Sigmoid colon (tissue), 7 donors: ENCODE measurements at places on chromosomes 11 and 22. TPM values are rescaled to one million over a fixed set of nuclear protein-coding genes. Genes with fewer than 3 reads are reported as not detected.

GRCh38 chr11:73576185-73576614, 21.7 kb downstream of the FAM168A start:
- DNase-seq: no peak

DNA sequence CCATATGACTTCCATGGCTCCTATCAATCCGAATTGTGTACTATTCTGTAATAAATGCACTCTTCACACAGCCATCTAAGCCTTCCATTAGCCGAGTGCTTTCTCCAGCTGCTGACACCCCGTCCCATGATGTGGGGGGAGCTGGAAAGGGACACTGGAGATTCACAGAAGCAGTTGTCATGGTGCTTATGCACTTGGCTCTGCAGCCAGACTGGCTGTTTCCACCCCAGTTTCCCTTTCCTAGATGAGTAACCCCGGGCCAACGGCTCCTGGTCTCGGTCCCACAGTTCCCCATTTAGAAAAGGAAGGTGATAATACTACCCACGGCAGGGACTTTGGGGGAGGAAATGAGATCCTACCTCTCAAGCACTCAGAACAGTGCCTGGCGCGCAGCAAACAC, 244.9 kb upstream of the SYN3 start:
- no peak for DNase-seq

DNA sequence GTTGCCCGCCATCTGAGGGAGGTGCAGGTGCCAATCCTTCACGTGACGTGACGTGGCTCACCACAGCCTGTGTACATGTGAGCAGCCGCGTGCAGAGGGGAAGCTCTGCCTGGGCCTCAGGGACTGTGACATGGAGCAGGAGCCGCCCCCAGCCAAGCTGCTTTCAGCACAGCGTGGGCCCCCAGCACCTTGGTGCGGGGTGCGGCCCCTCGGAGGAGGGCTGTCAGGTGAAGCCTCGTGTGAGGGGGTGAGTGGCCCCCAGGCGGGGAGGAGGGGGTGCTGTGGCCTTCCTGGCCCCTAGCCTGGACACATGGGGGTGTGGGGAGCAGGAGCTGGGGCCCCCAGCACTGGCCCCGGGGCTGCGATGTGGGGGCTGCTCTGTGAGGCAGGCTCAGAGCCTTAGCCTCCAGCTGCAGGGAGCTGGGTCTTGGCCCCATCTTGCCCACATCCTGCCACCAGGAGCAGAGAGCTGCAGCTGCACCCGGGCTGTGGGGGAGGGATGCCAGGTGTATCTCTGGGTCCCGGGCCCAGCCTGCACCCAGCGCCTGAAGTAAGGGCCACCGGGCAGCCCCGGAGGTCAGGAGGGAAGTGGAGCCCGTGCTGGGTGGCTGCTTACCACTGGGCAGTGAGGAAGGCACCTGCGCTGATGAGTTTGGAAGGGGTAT, at the start of gene ADORA2A:
Gene ADORA2A, plus strand, starts transcription at position 100 of the 665 bp plus-strand sequence. CDS start 5,806 bp downstream, outside the sequence.
- no peak for DNase-seq

- DNase-seq: no peak
Observed at GRCh38 chr11:113474362-113475159, 637 bp downstream of the DRD2 start.

DNA sequence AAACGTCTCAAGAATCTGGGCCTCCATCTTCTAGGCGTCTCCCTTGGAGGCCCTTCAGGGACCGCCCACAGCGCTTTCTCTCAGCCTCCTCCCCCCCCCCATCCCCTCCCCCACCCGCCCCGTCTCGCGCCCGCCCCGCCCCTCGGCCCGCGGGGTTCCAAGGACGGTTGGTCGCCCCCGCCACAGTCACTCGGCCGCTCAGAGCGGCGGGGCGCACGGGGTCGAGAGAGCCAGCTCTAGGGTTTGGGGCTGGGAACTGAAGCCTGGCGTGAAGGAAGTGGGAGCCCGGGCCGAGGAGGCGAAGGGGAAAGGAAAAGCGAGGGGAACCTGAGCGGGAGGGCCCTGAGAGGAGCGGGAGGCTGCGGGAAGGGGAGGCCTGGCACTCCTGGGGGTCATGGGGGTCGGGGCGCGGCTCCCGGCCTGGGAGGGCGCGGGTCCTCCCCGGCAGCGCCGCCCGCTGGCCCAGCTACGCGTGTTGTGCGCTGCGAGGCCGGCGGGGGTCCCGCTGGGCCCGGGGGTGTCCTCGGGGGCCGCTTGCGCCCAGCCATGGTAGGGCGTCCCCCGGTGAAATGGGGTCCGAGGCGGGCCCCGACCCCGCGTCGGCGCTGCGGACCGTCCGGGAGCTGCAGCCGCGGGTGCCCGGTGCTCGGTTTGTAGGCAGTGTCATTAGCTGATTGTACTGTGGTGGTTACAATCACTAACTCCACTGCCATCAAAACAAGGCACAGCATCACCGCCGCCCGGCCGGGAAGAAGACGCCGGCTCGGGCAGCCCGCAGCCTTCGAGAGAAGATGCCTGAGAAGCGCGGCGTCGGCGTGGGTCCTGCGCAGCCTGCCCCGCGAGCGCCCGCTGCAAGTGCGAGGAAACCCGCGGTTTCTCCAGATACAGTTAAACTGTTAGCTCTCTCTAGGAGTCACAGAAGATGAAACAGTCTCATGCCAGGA, at the start of gene BTG4:
Gene BTG4, minus strand, starts transcription at position 91 of the 944 bp plus-strand sequence. CDS start 13,610 bp downstream, outside the sequence.
- DNase-seq: peak; percentile 51

LAYN gene
- polyA plus RNA-seq: 5.9 TPM

NLRP10 gene
- polyA plus RNA-seq: not detected

PRR5L gene
- 105 TPM for polyA plus RNA-seq

NEFH gene
- 0.23 TPM for polyA plus RNA-seq

RBM14 gene
- 54.0 TPM for polyA plus RNA-seq

OLFML1 gene
- 1.8 TPM for polyA plus RNA-seq
